NCI-H460 (cell line): ENCODE measurements at places on chromosomes 1 and 21.

- peak; percentile 65 for DNase-seq
Measured at GRCh38 chr1:189429610-189430009, 1048.1 kb downstream of the BRINP3 start.

- no peak for DNase-seq
Measured at GRCh38 chr21:35485364-35485763, 436.3 kb upstream of the RUNX1 start.

DNA sequence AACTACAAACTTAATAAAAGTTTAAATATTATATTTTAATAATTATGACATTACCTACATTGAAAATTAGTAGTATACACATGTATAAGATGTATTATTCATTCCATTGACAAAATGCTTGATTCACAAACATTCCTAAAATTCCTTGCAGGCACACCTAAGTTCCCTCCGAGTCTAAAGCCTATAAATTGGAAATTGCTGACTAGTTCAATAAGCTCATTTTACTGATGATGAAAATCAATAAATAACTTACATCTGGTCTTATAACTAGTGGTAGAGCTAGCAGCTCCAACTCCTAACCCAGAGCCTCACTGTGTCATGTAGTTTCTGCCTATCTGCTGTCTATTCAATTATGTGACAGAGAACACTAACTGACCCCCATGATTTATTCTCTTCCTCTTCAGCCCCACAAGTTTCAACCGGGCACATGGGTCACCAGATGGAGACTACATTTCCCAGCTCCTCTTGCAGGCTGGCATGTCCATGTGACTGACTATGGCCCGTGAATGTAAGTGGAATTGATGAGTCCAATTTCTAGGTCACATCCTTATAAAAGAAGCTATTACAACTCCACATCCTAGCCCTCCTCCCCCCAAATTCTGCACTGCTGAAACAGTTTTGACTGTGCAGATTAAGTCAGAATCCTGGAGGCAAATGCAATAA is 29.6 kb upstream of the LRRC8D start:
- DNase-seq, result no peak

DNA sequence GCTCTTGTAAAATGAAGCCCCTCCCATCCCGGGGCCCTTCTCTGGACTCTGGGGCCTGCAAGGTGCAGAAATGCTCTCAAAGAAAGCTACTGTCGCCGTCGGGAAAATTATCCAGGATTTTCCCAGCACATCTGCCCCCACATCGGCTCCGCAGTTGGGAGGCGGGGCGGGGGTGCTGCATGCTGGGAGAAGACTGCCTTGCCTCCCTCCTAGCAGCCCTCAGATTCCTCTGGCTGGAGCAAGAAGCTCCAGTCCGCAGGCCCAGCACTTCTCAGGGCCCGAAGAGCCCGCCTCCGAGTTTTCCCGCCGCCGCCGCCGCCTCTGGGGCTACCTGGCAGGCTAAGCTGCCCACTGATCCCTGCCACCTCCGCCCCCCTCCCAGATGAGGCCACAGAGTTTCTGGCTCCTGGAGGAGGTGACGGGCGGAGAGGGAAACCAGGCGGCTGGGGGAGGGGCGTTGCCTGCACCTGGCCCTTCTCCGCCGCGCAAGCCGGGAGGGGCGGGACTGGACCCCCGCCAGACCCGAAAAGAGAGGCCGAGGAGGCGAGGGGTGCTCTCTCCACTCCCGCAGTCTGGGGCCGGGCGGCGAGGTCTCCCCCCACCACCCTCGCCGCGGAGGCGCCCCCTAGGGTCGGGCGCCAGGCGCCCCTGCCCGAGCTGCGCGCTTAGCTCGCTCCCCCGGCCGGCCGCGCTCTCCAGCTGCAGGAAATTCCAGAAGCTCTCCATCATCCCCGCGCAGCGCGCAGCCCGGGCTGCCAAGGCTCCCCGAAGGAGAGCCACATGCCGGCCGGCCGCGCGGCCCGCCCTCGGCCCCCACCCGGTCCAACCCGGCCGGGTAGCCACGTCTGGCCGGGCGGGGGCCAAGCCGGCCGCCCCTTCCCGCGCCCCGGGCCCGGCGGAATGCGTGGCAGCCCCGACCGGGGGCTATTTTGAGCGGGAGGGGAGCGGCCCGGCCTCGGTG is 28.8 kb downstream of the AHDC1 start:
- peak; percentile 33 for DNase-seq

- DNase-seq, result no peak
Measured at GRCh38 chr1:178544531-178544930, 31.6 kb downstream of the TEX35 start.

DNA sequence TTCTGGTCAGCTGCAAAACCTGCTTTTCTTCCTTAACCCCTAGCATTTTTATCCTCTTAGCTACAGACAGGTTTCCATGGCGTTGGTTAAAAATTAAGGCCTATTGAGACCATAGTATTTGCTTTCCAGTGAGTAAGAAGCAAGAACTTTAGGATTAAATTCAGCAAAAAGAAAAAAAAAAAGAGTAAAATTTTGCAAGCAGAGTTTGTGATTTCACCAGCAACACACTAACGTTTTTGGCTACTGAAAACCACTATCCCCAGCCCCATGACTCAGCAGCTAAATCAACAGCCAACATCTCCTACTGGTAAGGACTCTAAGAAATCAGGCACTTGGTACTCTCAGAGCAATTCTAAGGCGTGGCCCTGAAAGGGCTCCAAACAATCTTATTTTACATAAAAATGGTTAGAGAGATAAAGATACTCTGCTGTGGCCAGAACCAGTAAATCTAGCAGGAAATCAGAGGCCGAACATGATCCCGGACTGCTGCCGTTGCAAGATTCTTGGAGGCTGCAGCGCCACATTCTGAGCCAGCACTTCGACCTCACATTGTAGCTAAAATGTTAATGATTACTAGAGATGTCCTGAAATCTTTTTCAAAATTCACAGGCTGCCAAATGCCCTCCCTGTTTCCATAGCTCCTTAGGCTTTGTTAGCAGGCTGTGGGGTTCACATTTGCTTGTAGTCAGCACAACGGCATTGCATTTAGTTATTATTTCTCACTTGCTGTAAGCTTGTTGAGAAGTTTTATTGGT is 1.6 kb upstream of the ENO1 start:
- peak; percentile 76 for DNase-seq

- DNase-seq, result no peak
Measured at GRCh38 chr1:205183676-205184335, 27.7 kb downstream of the DSTYK start.

DNA sequence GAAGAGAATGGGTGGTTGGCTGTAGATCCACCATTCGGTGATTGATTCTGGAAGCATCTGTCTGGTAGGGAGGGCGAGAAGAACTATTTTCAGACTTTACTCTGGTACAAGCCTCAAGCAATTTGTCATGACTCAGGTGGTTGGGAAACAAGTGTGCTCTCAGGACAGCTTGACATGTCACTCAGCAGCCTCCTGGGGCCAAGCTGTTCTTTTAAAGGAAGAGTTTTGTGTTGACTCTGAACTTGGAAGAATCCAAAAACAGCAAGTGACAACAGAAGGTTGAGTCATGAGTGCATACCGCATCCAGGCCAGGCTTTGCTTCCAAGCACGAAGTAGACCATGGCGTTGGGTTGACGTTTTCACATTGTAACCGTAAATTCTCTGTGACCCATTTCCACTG is 65.9 kb downstream of the CLIC6 start:
- DNase-seq, result no peak

GRCh38 chr1:23376890-23377811 is 7.5 kb upstream of the ZNF436 start:
- DNase-seq, result peak; percentile 72

DNA sequence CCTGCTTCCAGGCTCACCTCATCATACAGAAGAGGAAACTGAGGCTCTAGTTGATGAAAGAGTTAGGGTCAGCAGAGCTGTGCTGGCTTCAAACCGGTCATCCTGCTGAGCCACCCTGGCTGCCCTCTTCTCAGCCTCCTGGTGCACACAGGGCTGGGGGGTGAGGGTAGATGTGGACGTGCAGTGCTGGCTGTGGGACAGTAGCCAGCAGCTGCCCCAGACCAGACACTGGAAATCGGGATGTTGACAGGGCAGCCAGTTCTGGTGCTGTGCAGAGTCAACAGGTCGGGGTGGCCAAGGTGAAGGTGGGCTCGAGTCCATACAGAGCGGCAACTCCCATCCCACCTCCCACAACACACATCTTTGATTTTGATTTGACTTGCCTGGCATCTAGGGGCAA is 1.5 kb upstream of the CLCNKA start:
- DNase-seq, result no peak

- no peak for DNase-seq
Measured at GRCh38 chr1:162823231-162823630, 32.7 kb downstream of the HSD17B7 start.

- DNase-seq, result no peak
Measured at GRCh38 chr21:36065497-36066036, 4.3 kb upstream of the CBR1 start.

DNA sequence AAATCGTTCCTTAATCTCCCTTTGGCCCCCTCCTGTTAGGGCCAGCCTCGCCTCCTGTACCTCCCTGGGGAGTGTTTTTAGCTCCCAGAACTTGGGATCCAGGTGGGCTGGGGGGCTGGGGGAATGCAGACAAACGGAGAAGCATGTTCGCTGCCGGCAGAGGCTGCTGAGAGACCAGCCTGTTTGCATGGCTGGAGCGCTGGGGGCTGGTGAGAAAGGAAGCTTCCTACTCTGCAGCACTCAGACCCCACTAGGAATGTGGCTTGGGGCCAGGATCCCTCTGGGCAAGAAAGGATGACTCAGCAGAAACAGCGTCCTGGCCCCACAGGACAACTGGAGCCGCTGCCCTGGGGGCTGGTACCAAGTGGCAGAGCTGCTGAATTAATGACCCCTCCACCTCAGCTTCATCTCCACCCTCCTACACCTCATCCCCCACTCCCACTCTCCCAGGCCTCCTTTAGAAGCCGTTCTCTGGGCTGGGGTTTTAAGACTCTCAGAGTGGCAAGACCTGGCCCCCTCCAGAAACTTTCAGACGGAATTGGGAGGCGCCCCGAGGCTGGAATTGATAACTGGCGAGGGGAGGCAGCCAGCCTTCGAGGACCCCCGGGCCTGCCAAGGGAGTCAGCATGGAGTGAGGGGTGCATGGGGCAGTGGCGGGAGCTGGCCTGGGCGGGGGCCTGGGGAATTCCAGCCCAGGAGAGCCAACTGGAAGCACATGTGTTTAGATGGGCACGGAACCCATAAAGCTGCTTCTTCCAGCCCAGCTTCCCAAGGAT is 28.5 kb upstream of the EPS8L3 start:
- peak; percentile 57 for DNase-seq

GRCh38 chr1:108551137-108551862 is 8.6 kb upstream of the EEIG2 start:
- no peak for DNase-seq

DNA sequence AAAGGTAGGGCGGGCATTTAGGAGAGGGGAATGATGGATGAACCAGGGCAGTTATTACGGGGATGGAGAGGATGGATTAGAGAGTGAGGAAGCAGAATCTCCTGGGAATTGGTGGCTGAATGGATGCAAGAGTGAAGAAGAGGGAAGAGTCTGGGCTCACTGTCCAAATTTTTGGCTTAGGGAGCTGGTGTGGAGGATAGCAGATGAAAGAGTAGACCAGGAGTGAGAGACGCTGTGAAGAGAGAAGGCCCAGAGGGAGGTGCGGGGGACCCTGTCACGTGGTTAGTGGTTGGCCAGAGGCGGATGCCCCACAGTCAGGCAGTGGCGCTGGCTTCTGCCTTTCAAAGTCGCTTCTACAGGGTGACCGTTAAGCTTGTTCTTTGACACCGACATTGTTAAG is 78.4 kb downstream of the PEX14 start:
- no peak for DNase-seq

DNA sequence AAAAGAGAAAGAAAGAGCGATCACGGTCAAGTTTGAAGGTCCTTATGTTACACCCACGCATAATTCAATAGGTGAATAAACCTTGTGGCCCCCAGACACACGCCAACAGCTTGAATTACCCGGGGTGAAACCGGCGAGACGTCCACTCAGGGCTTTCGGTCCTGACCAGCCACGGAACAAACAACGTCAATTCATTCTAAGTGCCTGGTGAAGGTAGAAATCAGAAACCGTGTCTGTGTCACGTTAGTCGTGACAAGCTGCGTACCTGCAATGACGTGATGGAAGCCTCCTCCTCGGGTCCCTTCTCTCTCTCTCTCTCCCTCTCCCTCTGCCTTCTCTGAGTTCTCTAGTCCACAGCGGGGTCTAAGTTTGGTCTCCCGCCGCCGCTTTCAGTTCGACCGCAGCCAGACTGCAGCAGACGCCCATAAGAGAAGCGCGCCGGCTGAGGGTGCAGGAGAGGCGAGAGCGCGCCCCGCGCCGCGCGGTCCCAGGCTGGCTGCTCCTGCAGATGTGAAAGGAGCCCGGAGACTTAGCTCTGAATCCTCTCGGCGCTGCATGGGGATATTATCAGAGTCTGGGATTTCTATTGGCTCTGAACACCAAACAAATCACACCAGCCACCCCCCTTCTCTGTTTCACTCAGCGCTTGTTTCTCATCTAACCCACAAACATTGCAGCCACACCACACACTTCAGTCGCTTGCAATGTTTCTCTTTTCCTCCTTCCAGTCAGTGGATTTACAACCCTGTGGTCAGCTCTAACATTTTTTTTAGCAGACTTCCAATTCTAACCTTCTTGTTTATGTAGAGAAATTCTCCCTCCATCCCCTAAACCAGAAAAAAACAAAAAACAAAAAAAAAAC is at the start of gene GREM2:
Gene GREM2, minus strand, starts transcription at position 537 of the 862 bp plus-strand sequence. CDS start 118,680 bp downstream, outside the sequence.
- DNase-seq, result peak; percentile 82
